ENCODE measurements at places on chromosomes 5 and 9.
A peak's percentile ranks its signal among the peaks of the same experiment; 100 is the strongest.

GRCh38 chr5:159850160-159850559 lies 66.1 kb upstream of the ADRA1B start:
- no peak for DNase-seq

DNA sequence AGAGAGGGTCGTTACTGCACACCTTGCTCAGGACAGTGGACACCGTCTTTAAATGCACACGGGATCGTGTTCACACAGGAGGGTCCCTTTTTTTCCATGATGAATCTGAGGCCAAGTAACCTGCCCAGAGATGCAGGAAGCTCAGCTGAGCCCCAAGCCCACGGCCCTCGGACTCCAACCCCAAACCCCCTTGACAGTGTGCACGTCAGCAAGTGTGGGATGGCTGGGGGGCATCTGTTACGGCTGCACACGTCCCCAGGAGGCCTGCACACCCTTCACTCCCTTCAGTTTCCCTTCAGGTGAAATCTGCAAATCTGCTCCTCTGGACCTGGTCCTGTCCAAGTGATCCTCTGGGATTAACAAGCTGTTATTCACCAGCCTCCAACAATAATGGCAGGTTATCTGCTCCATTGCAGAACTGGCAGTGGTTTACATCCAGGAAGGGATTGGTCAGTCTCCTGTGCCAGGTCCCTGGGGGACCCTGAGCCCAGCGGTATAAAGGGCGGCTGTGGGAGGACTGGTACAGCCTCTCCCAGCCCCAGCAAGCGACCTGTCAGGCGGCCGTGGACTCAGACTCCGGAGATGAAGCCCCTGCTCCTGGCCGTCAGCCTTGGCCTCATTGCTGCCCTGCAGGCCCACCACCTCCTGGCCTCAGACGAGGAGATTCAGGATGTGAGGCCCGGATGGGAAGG lies at the start of gene LCN1:
Gene LCN1 (plus strand): TSS at position 525 of the 692 bp plus-strand sequence. CDS start 58 bp downstream, at position 583.
- no peak for DNase-seq

DNA sequence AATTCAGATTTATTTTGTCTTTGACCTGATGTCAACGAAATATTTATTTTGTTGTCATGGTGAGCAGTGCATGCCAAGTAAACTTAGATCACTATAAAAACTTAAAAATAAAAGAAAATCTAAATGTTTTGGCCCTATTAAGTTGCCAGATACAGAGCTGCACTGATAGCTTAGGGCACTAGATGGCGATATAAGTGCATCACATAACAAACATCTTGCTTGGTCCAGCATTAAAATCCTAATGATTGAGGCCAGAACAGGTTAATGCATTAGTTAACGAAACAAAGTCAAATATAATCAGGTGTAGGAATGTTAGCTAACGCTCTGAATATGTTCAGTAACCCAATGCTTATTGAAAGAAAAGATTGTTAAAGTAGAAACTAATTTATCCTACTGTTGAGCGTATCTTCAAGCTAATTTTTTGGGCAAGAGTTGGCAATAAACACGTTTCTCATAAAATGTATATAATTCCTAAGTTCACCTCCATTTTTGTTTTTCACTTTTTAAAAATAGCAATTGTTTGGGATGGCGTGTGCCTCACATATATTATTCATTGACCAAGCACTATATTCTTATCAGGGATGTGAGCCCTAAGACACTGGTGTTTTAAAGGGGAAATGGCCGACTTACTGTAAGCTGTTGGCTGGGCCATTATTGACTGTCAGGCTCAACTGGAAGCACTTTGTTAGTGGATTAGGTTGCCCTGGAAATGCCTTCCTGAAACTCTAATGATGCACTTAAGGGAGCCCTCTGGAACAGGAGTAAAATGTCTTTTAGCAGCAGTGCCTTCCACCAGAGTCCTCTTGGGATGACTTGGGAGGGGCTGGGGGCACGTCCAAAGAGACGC lies 33.3 kb downstream of the KCTD16 start:
- DNase-seq: no peak

GRCh38 chr9:107249665-107250285 lies 33.3 kb upstream of the RAD23B start:
- DNase-seq: no peak

GRCh38 chr9:82208741-82209450 lies 220.3 kb downstream of the SPATA31D1 start:
- DNase-seq: no peak

DNA sequence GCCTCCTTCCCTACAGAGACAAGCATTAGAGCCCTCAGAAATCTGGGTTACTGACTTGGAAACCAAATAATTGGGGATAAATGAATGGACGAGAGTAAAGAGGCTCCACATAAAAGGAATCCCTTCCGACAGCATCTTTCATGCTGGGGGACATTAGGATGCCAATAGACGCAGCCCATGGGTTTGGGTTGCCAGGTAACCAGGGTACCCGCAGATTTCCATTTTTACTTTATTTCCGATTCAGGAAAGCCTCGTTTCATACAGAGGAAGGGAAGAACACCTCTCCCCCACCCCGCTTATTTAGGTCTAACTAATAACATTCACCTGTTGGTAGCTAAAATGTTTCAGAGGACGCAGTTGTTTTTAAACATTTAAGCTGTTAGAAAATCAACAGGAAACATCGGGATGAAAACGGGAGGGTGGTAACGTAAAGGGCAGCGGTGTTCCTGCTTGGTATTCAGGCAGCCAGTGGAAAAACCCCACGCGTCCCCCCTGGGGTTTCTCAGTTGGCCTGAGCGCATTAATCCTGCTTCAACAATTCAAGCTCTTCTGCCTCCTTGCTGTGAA lies 179.5 kb downstream of the YTHDC2 start:
- no peak for DNase-seq

DNA sequence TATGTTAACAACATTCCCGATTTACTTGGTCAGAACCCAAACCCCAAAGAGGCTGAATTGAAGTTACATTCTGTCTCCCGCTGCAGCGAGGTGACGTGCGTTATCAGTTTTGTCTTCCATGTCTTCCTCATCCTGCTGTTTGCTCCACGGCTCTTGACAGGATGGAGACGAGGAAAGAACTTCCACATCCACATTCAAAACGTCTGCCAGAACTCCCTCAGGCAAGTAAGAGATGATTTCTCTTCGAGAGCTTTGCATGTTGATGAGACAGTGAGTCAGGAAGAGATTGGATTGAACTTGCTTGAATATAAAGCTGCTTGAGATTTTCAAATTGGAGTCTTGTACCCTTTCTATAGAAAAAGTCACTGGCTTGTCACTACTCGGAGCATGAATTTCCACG lies 242.6 kb downstream of the AUH start:
- DNase-seq: no peak

DNA sequence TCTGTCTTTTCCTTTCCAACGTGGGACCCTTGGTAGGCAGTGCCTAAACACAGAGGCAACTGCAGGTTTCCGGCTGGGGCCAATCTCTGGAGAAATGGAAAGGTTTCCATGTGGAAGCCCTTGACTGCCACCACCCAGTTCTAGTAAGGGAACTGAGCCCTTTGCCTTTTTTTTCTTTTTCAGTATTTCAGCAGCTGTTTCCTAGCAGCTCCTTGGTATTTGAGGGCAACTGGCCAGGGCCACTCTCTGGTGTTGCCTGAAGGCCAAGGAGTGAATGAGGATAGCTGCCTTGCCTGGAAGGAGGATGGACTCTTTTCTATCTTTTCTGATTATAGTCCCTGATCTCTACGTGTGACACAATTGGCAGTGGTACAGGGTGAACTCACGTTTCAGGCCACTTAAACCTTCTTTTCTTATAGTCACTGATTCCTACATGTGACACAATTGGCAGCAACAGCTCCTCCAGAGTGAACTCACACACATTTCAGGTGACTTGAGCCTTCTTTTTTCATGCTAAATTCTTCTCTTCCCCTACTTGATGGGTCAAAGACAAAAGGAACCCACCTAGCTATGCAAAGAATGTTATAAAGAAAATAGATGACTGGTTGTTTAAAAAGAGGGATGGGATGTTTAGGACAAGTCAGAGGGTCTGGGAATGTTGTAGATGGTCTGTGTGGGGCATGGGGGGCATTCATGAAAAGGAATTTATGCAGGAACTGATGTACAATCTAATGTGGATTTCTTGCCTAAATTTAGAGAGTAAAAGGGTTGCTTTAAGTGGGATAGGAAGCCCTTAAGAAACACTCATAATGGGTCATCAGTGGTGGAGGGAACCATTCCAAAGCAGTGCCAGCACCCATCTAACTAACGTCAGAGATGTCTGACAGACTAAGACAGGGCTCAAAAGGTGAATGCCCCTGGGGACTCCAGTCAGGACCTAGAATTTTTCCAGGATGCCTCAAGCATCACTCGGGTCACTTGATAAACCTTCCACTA lies 190.1 kb downstream of the TMEM232 start:
- DNase-seq: no peak

DNA sequence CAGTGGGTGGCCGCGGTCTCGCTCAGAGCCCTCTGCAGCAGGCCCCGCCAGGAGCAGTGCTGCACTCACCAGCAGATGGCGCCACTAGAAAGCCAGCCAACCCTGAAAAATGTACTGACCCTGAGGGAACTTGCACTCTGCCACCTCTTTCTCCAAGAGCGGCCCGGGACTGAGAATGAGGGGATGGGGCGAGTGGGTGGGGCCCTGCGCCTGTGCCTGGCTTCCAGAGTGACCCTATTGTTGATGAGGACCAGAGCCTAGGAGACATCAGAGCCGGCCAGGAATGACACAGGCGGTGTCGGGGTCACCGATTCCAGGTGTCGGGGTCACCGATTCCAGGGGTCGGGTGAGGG lies 2.9 kb upstream of the IL17B start:
- DNase-seq: peak; percentile 35

DNA sequence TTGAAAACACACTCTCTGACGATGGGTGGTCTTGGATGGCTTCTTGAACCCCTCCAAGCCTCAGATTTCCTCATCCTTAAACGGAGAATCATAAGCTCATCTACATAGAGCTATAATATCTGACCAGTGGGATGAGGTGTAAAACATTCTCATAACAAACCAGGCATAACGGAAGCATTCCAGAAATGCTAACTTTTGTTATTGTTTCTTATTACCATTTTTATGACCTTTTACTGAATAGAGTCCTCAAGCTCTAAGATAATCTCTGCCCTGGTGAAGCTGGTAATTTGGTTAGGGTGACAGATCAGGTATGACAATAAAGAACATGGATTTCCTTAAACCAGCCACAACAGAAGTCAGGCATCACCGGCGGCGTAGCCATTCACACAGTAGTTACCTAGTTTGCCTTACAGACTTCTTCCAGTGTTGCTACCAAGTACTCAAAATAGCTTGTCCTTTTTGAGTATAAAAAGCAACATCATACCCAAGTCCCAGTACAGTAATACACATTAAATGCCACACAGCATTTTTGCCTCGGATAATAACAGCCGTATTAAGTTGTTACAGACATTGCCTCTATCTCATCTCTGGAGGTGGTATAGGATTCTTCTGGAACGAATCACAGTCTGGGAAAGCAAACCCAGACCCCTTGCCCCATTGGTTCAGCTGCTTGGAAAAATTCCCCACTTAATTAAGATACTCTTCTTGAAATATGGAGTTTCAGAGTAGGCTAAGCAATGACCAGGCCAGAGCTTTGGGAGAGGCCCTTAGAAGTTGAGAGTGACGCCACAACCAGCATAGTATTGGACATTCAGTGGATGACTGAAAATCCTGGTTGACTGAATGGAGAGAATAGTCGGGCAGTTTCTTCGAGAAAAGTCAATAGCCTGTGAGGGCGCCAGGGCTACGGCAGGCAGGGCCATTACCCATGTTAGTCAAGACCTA lies 252.5 kb downstream of the SLIT3 start:
- no peak for DNase-seq

DNA sequence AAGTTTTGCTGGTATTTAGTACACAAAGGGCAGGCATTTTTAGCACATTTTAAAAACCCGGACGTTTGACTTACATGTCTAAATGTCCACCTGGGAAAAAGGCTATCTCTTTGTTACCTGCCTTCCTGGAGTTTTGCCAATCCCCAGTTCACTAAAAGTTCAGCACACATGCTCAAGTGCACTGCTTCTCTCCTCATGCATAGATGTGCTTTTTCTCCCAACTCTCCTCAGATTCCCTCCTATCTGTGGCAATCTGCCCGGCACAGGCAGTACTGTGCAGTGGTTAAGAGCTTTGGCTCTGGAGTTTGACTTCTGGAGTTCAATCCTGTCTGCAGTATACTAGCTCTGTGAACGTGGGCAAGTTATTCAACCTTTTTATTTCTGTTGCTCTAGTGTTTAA lies 8.3 kb upstream of the CCNO start:
- no peak for DNase-seq

- no peak for DNase-seq
Observed at GRCh38 chr5:12911156-12911555, 1006.9 kb upstream of the CTNND2 start.

DNA sequence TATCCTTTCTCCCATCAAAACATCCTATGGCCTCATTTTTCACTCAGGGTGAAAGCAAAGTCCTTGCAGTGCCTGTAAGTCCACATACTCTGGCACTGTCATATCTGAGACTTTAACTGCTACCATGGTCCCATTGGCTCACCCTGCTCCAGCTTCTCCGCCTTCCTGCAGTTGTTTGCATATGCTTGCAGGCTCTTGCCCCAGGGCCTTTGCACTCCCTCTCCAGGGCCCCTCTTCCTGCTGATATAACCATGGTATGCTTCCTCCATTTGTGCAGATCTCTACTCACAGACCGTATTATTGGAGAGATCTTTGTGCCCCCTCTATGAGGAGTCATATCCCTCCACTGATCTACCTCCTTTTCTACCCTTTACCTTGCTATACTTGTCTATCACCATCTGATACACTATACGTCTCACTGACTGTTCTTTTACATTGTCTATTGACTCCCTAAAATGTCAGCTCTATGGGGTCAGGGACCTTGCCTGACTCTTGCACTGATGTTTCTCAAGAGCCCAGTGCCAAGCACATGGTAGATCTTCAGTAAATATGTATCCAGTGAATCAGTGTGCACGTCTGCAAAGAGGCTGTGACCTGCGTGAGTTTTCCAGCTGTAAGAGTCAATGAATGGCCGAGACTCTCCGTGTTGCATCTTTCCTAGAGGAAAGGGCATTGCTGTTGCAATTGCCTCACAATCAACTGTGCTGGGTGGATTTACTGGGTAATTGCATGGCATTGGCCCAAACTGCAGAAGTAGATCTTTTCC lies 81.7 kb upstream of the CPEB4 start:
- DNase-seq: no peak

DNA sequence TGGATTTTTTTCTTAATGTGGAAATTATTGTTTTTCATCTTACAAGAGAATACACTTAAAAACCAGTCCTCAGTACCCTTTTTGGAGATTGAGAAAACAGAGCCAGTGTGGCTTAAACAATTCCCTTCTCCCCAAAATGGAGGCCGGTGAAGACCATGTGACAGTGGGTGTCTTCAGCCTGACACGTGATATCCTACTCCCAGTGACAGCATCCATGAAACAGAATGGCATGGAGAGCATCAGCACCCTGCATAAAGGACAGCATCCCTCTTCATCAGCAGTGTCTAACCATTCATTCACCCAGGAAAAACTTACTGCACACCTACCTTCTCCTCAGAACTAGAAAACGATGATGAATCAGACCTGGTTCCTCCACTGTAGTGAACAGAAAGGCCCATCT lies 103.4 kb upstream of the RAI14 start:
- no peak for DNase-seq

GRCh38 chr5:168409591-168410458 lies 76.4 kb upstream of the RARS1 start:
- DNase-seq: no peak

Data from CMK (cell line).